Thoracic aorta (tissue), 2 donors: ENCODE measurements at places on chromosomes 16 and 17.

DNA sequence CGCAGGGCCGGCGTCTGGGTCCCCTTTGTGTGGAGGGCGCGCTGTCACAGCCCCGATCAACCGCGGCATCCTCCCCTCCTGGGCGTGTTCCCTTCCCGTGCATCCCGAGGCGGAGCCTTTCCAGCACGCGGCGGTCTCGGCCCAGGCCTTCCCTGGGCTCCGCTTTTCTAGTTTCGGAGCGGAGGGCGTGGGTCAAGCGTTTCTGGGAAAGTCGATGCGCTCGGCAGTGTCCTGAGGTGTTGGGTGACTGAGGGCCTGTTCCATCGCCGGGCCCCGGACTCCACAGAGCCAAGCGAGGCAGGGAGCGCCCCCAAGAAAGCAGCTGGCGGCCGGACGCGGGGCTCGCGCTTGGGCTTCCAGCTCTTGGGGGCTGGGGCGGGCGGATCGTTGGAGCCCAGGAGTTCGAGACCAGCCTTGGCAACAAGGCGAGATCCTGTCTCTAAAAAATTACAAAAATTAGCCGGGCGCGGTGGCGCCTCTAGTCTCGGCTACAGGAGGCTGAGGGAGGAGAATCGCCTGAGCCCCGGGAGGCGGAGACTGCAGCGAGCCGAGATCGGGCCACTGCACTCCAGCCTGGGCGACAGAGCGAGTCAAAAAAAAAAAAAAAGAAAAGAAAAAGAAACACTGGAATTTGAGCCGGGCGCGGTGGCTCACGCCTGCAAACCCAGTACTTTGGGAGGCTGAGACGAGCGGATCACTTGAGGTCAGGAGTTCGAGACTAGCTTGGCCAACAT is 806 bp downstream of the IFT140 start:
- DNase-seq = no peak

DNA sequence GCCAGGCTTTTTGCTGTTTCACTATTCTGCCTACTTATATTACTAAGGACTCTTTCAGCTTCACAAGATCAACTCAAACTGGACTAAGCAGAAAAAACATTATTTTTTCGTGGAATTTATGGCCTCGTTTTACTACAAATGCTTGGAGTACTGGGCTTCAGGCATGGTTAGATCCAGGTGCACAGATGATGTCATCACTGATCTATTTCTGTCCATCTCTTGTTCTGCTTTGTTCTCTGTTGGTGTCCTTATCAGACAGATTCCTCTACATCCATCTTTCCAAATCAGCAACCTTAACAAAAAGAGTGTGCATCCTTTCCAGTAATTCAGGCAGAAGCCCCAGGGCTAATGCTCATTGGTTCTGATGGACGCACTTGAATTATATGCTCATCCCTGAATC is 109.9 kb upstream of the DNAH9 start:
- no peak for DNase-seq

DNA sequence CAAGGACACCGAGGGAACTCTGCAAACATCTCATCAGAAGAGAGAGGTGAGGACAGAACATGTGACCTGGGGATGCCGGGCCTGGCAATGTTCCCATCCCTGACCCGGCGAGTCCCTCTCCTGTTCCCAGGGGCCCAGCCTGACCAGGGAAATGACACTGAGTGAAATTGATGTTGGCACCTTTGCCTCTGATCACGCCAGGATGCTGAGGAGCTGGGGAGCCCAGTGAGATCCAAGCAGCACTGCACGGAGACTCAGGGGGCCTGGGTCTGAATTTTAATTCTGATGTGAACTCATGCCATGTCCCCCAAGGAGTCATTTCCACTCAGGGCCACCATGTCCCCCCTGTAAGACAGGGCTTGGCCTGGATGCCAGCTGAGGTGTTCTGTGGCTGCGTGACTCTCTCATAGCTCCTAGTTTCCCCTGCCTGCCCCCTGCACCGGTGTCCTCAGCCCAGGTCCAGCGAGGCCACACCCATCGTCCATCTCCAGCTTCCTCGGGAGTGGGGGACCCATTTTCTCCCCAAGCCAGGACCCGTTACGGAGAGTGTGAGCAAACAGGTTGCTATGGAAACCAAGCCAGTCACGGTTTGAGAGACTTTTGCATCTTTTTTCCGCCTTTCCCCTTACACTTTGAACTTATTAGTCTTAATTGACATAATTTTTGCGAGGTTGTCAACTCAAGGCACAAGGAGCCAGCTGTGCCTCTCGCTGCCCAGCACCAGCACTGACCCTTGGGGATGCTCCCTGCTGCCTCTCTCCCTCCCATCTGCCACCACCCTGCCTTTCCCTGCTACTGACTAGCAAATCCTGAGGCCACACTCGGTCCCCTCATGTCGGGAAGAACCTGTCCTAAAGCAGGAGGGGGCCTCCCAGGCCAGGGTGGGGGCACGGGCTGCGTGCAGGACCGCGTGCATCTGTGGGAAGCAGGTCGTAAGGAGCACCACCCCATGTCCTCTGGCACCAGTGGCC is 150.0 kb downstream of the SDK2 start:
- DNase-seq = no peak

DNA sequence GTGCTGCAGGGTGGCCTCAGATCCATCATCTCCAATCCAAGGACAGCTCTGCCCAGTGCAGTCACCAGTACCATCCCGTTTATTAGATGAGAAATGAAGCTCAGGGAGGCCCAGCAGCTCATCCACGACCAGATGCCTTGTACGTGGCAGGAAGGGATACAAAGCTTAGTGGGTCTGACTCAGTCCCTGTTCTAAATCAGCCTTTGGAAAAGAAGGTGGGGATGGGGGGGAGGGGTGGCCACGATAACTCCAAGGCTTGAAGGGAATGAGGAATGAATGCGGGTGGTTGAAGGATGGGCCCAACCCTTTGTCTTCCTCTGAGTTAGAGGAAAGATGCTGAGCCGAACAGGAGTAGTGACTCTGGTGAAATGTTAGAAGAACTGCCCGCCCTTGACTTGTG is 25.8 kb downstream of the LLGL2 start:
- DNase-seq = no peak

DNA sequence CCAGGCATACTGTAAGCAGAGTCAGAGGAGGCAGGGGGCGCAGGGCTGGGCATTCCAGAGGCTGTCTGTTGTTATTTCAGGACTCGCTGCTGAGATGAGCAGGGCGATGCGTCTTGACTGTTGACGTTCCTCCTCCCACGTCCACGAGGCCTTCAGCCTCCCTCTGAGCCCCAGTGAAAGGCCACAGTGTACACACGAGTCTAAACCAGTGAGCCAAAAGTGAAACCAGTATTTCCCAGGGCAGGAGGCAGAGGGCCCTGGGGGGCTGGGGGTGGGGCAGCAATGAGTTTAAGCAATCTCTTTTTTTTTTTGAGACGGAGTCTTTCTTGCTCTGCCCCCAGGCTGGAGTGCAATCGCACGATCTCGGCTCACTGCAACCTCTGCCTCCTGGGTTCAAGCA is 21.5 kb downstream of the SMTNL2 start:
- no peak for DNase-seq

- DNase-seq = no peak
Measured at GRCh38 chr16:88392111-88392510, 9.4 kb downstream of the ZNF469 start.

DNA sequence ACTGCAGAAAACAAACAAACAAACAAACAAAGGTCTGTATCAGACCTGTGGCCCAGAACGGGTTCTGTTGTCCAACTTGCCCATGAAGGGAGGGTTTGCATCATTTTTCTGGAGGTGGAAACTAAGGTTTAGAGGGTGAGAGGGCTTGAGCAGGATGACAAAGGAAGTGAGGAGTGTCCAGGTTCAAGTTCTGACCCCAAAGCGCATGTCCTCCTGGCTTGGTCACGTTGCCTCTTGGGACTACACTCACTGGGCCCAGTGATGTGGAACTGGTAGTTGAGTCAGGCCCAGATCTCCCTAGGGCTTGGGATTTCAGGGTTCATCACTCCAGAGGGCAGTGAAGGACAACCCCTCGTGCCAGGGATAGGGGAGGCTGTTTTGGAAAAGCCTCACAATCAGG is 1.8 kb downstream of the SREBF1 start:
- DNase-seq = no peak

GRCh38 chr17:69435971-69436696 is 21.6 kb downstream of the MAP2K6 start:
- DNase-seq = no peak

- no peak for DNase-seq
Measured at GRCh38 chr17:80800481-80801391, 190.9 kb upstream of the CHMP6 start.

- DNase-seq = no peak
Measured at GRCh38 chr17:27912964-27913363, 19.8 kb upstream of the LYRM9 start.

GRCh38 chr16:83724585-83724984 is 83.2 kb upstream of the HSBP1 start:
- no peak for DNase-seq

GRCh38 chr17:21300601-21301571 is 16.4 kb downstream of the MAP2K3 start:
- no peak for DNase-seq

GRCh38 chr17:66025551-66025950 is 166.4 kb downstream of the CEP112 start:
- DNase-seq = no peak

GRCh38 chr17:56966338-56966737 is 5.5 kb upstream of the COIL start:
- DNase-seq = no peak

- DNase-seq = no peak
Measured at GRCh38 chr17:61422116-61422799, 22.6 kb downstream of the TBX2 start.

DNA sequence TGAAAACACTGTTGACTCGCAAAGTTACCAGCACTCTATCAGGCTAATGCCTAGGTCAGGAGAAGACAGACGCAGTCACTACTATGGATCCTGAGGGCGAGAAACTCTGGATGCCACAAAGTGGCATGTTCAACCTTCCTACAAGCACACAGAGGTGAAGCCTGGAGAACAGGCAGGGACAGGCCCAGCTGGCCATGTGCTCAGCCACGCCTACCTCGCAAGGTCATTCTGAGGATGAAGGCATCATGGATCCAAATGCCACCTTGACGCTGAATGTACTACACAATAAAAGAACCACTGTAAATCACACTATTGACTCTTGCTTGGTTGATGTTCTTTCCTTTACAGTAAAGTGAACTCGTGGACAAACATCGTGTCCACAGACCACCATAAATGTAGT is 85.8 kb downstream of the ANKRD11 start:
- DNase-seq = no peak

- no peak for DNase-seq
Measured at GRCh38 chr17:67546578-67547527, 169.8 kb downstream of the PITPNC1 start.

DNA sequence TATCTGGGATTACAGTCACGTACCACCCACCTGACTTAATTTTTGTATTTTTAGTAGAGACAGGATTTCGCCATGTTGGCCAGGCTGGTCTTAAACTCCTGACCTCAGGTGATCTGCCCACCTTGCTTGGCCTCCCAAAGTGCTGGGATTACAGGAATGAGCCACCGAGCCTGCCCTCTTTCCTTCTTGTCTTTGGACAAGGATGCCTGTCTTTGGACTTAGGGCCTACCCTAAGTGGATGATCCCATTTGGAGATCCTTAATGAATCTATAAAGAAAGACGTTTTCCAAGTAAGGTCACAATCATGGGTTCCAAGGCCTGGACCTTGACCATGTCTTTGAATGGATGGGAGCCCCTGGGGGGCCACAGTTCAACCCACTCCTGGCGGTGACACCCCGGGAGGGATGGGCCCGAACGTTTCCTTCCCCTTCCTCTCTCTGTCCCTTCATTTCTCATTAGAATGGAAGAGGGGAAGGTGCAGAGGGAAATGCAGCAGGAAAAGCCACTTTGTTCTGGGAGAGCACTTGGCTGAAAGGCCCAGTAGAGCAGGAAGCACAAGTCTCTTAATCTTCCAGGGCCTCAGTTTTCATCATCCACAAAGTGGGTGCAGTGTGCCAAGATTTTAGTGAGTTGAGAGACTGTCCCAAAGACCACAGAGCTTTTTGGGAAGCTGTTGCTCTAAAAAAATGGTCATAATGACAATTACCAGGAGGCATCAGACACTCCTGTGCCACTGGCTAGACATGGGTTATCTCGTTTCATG is 353.3 kb downstream of the SEC14L1 start:
- DNase-seq = no peak

GRCh38 chr16:31920373-31920772 is 46.8 kb downstream of the ZNF267 start:
- DNase-seq = no peak

GRCh38 chr17:64420143-64420670 is 28.7 kb upstream of the MILR1 start:
- no peak for DNase-seq

DNA sequence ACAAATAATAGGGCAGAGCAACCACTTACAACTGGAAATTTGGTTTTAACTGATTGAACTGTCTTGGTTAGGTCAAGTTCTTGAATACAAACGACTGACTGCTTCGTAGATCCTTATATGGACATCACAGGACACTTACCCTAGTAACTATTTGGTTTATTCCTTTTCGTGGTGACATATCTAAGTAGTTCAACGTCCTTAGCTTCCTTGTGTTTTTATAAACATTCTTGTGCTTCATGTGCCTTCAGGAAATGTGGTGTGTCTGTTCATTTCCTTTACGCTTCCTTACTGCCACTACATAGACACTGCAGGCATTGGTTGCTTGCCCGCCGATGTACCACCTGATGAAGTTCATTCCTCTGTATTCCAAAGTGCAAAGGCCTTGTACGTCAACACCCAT is 59.3 kb downstream of the USP10 start:
- DNase-seq = no peak
